ENCODE measurements at places on chromosomes 13 and 19.

DNA sequence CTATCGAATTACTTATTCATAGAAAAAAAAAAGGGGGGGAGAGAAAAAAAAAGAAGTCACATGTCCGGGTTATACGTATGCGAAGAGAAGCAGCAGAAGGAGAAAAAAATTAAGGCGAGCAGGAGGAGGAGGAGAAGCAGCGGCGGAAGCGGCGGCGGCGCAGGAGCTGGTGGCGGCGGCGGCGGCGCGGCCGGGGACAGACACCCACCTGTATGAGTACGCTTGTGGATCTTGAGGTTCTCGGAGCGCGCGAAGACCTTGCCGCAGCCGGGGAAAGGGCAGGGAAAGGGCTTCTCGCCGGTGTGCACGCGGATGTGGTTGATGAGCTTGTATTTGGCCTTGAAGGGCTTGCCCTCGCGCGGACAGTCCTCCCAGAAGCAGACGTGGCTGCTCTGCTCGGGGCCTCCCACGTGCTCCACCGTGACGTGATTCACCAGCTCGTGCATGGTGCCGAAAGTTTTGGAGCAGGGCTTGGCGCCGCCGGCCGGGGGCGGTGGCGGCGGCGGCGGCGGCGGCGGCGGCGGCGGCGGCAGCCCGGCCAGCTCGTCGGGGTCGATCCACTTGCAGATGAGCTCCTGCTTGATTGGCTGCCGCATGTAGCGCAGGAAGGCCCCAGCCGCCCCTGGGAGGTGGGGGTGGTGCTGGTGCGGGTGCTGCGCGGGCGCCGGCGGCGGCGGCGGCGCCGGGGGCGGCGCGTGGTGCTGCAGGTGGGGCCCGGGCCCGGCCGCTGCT is 1.5 kb downstream of the ZIC5 start:
- peak; percentile 58 for DNase-seq

GRCh38 chr13:111659219-111659775 is 338.9 kb downstream of the TEX29 start:
- no peak for DNase-seq

DNA sequence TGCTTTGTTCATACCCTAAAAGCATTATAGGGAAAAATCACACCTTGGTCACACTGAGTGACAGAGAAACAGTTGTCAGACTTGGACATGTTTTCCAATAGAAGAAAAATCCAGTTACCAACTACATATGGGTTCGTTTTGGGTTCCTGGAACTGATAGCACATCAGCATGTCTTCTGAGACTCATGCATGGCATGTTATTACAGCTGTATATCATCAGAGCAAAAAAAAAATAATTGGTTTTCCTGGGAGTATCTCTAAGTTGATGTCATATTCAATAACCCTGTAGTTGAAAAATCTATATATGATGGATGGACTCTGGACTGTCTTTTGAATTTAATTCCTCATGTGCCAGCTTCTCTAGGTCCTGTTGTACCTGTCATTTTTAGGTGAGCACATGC is 211.6 kb downstream of the DNAJC15 start:
- no peak for DNase-seq

DNA sequence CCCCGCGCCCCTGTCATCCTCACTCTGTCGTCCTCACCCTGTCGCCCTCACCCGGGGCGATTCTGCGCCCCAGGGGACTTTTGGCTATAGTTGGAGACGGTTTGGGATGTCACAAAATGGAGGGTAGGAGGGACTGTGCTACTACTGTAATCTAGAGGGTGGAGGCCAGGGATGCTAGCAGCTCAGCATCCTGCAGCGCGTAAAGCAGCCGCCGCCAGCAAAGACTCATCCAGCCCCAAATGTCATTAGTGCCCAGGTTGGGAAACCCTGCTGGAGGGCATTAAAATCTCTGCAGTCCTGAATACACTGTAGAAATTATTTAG is 362 bp downstream of the ZNF557 start:
- DNase-seq, result no peak

- no peak for DNase-seq
These were observed 165.2 kb downstream of the GGACT start for GRCh38 chr13:100423375-100423774.

DNA sequence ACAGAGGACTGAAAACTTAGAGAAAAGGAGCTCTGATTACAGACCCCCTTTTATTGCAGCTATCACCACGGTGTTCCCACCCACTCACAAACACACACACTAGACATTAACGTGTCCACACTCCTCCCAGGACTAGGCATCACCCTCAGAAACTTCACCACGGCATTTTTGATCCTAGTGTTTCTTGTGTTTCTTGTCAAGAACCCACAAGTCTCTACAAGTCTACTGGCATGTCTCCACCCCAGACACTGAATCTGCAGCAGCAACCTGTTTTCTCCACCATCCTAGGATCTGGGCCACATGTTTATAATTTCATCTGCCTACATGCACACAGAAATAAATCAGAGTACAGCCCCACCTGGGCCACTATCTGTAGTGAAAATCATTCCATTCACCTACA is 4.3 kb downstream of the ZNF486 start:
- DNase-seq, result no peak

DNA sequence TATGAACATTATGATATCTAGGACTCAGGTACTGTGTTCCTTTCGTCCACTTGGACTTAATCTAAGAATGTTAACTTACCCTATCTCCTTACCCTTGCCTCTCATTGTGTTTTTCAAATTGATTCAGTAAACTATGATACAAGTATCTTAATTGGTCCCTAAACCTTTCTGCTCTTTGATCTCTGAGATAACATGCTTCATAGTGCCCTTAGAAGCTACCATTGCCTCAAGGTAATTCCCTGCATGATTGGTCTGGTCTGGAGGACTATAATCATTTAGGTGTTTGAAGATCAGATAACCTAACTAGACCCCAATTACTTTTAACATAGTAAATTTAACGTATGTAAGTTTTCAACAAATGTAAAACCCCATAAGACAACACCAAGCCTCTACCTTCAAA is 169.9 kb upstream of the NBEA start:
- DNase-seq, result no peak

DNA sequence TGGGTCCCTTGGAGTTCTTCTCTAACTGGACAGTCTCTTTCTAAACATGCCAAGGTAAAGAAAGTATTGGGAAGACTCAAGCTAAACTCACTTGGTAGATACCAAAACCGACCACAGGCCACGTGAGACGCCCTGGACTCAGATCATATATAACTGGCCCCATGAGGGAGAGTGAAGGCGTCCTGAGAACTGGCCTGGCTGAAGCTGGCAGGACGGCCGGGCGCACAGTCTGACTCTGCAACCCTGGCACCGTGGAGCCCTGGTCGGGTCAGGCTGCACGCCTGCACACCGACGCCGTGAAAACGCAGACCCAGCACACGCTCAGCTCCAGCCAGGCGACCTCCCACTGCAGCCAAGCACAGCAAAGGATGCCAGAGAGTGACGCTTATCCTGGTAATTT is 122.5 kb upstream of the SPACA7 start:
- DNase-seq, result no peak

DNA sequence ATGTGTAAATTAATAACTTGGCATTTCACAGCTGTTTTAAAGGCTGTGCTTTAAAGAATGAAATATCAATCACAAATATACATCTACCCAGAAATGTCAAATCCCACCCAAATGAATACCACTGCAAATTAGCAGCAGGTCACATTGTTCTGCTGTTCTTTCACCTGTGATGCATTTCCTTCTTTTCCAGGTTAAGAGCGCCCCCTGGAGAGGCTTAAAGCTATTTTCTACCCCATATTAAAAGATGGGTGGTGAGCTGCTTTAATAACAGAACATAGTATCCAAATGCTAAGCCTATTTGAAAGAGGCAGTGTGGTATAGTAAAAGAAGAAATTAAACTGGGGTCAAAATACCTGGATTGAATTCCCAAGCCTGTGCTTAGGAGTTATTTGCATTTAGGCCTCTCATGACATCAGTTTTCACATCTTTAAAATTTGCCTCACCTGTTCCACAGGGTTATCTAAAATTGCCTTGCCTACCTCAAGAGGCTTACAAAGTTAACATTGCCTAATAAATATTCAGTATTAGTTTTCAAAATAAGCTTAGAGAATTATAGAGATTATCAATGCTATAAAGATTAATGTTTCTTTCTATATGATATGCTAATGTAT is 396.9 kb upstream of the SLITRK5 start:
- peak; percentile 59 for DNase-seq

DNA sequence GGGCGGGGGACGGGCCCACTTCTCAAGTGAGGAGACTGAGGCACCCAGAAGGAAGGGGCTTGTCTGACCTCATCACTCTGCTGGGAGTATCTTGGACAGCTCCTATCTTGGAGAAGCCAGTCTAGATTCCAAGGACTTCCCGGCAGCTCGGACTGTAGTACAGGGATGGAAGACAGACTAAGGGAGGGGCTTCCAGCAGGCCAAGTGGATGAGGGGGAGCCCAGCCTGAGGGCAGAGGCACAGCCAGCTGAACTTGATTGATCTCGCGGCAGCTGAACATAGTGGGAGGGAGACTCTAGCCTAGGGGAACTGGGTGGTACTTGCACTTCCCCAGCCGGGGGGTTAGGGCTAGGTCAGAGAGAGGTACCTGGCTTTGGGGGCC is 711 bp downstream of the CILP2 start:
- no peak for DNase-seq

GRCh38 chr19:35153701-35154524 is 622 bp upstream of the FXYD5 start:
- peak; percentile 44 for DNase-seq

- DNase-seq, result no peak
These were observed 70.6 kb upstream of the C13orf46 start for GRCh38 chr13:114044486-114044885.

GRCh38 chr19:34269968-34270621 is 15.7 kb downstream of the GARRE1 start:
- no peak for DNase-seq

DNA sequence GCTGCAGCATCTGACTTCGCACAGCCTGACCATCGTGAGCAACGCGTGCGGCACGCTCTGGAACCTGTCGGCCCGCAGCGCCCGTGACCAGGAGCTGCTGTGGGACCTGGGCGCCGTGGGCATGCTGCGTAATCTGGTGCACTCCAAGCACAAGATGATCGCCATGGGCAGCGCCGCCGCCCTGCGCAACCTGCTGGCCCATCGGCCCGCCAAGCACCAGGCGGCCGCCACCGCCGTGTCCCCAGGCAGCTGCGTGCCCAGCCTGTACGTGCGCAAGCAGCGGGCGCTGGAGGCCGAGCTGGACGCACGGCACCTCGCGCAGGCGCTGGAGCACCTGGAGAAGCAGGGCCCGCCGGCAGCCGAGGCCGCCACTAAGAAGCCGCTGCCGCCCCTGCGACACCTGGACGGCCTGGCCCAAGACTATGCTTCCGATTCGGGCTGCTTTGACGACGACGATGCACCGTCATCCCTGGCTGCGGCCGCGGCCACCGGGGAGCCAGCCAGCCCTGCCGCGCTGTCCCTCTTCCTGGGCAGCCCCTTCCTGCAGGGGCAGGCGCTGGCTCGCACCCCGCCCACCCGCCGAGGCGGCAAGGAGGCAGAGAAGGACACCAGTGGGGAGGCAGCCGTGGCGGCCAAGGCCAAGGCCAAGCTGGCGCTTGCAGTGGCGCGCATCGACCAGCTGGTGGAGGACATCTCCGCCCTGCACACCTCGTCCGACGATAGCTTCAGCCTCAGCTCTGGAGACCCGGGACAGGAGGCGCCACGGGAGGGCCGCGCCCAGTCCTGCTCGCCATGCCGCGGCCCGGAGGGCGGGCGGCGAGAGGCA is 13.6 kb downstream of the C19orf25 start:
- DNase-seq, result no peak

GRCh38 chr13:110306340-110306959 is 507 bp downstream of the COL4A1 start:
- DNase-seq, result no peak

GRCh38 chr13:45289936-45290563 is 50.9 kb downstream of the TPT1 start:
- DNase-seq, result no peak

GRCh38 chr13:22278336-22278929 is 607.6 kb downstream of the FGF9 start:
- DNase-seq, result no peak

GRCh38 chr13:67977066-67977465 is 746.9 kb upstream of the PCDH9 start:
- DNase-seq, result no peak

DNA sequence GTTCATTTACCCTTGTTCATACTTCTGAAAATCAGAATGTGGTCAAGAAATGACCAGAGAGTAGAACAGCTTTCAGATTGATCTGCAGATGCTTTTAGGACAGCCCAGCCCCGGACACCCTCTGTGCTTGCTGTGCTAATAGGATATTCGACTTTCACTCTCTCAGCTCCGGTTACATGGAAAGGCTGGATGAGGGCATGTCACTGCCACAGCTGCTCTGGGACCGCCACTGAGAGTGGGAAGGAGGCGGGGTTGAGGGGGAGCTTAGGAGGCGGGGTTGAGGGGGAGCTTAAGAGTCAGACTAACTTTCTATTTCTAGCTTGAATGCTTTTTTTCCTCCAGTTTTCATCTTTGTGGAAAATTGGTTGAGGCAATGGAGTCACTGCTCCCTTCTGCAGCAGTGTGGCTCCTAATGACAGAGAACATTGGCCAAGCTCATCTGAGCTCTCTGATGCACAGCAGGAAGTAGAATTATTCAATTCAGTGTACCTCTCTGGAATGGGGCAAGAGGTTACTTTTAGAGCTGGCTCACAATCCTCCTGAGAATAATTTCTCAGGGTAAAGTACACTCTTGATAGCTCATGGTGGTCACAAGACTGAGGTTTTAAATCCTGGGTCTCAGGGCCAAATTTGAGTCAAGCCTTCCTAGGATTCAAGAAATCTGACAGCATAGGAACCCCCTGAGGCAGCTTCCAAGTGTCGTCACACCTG is 74.6 kb upstream of the NPAS1 start:
- peak; percentile 40 for DNase-seq

DNA sequence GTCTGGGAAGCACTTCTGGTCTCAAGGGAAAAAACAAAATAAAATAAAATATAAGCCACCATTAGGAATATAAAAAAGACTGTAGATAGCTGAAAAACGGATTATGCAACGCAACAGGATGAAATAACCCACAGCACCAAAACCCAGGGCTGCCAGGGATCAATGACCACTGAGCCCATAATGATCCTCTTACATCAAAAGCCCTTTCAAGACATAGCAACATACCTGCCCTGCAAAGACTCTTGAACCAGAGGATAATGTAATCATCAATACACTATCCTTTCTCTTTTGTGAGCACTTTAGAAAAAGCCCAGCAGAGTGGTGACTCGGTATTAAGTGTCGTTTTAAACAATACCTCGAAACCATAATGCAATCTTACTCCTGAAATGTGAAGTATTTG is 235.0 kb upstream of the SOX21 start:
- no peak for DNase-seq

DNA sequence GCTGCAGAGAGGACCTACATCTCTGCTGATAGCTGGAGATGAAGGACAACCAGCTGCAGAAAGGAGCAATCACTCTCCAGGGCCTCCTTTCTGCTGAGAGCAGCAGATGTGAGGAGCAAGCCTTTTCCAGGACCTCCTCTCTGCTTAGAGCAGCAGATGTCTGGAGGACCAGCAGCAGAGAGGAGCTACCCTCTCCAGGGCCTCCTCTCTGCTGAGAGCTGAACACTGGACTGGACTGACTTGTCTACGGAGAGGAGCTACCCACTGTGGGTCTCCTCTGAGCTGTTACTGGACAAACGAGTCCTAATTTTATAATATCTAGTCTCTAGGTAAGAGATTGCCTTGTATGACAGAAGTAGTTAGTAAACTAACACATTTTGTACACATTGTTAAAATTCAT is 40.8 kb upstream of the FLT1 start:
- DNase-seq, result no peak

GRCh38 chr13:20195801-20196200 is 3.1 kb upstream of the GJB2 start:
- no peak for DNase-seq

- no peak for DNase-seq
These were observed 1.1 kb downstream of the EML2 start for GRCh38 chr19:45637890-45638667.

GRCh38 chr19:55653651-55654322 is 1.0 kb upstream of the U2AF2 start:
- DNase-seq, result peak; percentile 97

All from BE2C (cell line).